ENCODE measurements at places on chromosomes 3 and 15.

DNA sequence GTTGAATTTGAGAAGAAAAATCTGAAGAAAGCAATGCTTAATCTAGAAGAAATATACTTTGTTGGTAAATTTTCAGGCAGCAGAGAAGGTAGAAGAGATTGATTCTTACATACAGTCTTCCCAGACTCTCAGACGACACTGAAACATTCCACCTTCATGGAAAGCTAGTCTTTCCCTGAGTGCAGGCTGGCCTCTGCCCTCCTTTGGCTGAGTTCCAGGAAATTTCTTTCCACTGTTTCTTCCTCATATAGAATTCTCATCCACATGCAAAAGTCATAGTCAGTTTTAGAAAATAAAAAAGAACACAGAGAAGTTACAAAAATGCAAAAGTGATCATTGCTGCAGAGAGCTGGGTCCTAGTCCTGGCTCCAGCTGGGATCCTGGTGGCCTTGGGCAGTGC is 142.5 kb upstream of the PRR23C start:
- DNase-seq: no peak

GRCh38 chr3:167773584-167773983 is 38.1 kb downstream of the SERPINI1 start:
- no peak for DNase-seq

- DNase-seq: no peak
Observed at GRCh38 chr15:99412626-99413025, 153.2 kb upstream of the MEF2A start.

- DNase-seq: no peak
Observed at GRCh38 chr15:71386448-71387236, 271.4 kb downstream of the THSD4 start.

- DNase-seq: no peak
Observed at GRCh38 chr3:103991461-103992115, 1375.1 kb upstream of the ALCAM start.

DNA sequence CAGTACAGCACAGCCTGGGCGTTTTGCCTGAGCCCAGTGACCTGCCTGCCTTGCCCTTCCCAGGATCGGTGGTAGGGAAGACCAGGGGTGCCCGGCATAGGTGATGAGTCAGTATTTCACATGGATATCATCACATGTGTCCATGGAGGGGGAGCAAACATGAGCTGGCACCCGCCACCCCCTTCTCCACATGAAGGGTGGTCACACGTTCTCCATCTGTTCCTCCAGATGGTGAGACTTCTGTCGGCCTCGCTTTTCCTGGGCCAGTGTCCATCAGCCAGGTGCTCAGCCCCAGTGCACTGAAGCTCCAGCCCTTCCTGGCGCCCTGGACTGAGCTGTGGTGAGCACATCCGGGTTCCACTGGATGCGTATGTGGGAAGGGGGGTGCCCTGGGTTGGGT is 208.4 kb downstream of the UBE3A start:
- DNase-seq: no peak

DNA sequence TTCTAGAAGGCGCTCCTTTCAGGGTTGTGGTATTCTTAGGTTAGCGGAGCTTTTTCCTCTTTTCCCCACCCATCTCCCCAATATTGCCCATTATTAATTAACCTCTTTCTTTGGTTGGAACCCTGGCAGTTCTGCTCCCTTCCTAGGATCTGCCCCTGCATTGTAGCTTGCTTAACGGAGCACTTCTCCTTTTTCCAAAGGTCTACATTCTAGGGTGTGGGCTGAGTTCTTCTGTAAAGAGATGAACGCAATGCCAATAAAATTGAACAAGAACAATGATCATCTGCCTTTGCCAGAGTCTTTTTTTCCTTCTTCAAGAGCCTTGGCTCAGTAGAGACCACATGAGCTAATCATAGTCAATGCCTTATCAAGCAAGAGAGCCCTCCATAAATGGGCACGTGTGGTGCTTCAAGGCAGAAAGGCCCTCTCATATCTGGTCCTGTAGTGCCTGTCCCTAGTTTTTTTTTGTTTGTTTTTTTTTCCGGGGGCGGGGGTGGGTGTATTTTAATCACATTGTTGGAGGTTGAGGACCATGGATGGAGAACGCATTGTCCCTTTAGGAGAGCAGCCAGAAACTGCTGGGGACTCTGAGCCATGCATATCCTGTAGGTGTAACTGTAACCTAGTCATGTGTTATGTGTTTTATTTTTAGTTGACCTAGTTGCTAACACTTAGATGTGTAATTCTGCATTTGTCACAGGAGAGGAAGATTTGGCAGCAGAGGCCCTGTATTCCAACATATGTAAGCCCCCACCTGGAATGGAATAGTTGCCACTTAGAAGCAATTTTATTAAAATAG is 64.7 kb upstream of the ACAD9 start:
- no peak for DNase-seq

- DNase-seq: no peak
Observed at GRCh38 chr3:107206945-107207344, 170.3 kb upstream of the CCDC54 start.

DNA sequence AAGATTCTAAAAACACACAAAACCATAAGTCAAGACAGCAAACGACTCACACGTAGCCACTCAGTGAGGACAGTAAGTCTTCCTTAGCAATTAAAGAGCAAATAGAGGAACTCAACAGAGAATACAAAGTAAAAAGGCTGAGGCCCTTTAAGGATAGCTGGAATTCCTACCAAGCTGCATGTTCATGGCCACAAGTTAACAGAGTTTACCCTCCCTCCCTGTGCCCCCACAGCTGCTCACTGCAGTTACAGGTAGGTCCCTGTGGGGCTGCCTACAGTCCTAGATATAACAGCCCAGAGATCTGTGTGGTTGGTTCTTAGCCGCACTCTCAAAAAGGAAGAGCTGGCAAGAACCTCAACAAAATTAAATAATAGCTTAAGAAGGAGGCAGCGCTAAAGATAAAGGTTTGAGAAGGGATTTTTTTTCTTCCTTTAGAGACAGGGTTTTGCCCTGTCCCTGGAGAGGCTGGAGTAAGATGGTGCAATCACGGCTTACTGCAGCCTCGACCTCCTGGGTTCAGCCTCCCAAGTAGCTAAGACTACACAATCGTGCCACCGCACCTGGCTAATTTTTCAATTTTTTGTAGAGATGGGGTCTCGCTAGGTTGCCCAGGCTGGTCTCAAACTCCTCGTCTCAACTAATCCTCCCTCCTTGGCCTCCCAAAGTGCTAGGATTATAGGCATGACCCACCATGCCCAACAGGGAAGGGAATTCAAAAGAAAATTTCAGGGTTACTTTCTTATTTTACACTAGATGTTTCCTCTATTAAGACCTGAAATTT is 19.3 kb downstream of the SFMBT1 start:
- DNase-seq: no peak

DNA sequence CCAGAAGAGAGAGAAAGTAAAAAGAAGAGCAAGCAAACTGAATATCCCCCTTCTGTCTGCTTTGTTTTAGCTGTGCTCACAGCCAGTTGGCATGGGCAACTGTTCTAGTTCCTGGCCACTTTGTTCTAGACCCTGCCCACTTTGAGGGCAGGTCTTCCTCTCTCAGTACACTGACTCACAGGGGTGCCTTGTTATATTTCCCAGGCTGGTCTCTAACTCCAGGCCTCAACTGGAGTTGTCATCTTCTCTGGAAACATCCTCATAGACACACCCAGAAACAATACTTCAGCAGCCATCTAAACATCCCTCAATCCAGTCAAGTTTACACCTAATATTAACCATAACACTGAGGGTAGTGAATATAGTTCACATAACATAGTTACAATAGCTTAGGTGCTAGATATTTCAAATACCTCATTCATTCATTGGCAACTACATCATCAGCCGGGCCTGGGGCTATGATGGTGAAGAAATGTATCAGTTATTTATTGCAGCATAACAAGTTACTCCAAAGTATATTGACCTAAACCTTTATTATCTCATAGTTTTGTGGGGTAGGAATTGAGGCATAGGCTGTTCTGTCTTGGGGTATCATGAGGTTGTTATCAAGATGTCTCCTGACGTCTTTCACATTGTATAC is 106.0 kb downstream of the UBE2E2 start:
- no peak for DNase-seq

DNA sequence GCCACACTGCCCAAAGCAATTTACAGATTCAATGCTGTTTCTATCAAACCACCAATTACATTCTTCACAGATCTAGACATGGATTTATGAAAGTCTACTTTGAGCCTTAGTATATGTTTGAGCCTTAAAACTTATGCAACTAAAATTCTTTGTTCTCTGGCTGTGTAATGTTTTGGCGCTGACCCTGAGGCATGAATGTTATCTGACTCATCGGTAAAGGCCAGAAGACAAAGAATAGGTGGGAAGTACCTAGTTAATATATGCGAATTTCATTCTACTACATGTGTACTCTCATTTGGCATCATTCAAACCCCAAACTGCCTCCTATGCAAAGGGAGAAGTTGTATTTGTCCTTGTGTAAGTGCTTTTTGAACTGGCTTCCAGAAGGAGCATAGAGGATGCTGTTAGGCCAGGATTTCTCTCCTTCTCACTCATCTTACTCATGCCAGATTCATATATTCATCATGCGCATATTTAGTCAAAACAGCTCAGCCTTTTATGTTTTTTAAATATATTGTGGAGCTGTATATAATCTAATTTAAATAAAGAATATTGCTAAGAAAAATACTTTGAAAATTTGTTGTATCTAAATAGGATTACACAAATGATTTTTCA is 204.2 kb downstream of the NFKBIZ start:
- no peak for DNase-seq

- DNase-seq: no peak
Observed at GRCh38 chr3:10194328-10195071, 29.8 kb downstream of the IRAK2 start.

DNA sequence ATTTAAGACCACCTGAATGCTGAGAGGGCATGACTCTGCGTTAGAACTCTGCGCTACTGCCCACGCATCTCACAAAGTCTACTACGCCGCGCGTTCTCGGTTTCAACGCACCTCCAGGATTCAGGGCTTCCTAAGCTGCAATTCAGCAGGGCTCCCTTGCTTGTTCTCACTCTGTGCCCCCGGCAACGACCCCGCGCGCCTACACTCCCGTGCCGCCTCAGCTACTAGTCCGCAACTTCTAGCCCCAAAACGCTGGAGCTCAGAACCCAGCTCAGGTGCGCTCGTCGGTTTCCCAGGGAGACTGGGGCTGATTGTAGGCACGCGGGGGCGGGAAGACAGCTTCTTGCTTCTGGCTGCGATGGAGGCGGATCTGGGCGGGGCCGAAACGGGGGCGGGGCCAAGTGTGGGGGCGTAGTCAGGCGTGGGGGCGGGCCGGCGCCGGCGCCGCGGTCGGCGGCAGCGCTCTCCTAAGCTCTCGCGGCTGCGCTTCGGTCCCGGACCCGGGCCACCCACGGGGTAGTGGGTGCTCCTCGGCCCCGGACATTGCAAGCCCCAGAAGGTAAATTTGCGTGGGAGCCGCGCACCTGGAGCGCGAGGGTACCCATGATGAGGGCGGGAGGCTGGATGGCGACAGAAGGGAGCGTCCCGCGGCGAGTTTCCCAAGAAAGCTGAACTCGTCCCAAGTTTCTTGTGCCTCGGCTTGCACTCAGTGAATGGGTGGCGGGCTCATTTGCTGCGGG is at the start of gene ARHGEF26:
ARHGEF26 (plus strand) TSS at position 430 of the 740 bp plus-strand sequence. CDS start 603 bp downstream, outside the sequence.
- peak; percentile 55 for DNase-seq

- no peak for DNase-seq
Observed at GRCh38 chr3:120481081-120481480, 30.3 kb upstream of the FSTL1 start.

GRCh38 chr3:197249542-197249941 is 48.9 kb downstream of the DLG1 start:
- DNase-seq: no peak

DNA sequence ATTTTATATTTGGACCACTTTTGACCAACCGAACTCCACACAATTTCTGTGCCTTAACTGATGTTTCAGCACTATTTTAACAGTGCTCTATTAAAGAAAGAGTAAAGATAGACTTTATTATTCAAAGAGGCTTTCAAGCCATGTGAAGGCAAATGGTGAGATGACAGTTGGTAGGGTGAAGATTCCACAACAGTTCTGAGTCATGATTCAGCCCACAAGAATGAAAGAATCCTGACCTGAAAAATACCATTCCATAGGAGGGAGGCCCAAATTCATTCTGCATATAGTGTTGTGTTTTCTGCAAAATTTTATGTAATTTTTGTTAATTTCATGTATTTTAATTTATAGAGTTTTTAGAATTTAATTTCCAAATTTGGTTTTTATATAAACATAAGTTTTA is 135.6 kb upstream of the STAC start:
- no peak for DNase-seq

GRCh38 chr3:169750665-169751064 is 14.2 kb downstream of the TERC start:
- DNase-seq: no peak

GRCh38 chr3:100766069-100766468 is 56.8 kb downstream of the TFG start:
- DNase-seq: no peak

GRCh38 chr3:127674101-127674721 is 1.5 kb downstream of the ABTB1 start:
- no peak for DNase-seq

DNA sequence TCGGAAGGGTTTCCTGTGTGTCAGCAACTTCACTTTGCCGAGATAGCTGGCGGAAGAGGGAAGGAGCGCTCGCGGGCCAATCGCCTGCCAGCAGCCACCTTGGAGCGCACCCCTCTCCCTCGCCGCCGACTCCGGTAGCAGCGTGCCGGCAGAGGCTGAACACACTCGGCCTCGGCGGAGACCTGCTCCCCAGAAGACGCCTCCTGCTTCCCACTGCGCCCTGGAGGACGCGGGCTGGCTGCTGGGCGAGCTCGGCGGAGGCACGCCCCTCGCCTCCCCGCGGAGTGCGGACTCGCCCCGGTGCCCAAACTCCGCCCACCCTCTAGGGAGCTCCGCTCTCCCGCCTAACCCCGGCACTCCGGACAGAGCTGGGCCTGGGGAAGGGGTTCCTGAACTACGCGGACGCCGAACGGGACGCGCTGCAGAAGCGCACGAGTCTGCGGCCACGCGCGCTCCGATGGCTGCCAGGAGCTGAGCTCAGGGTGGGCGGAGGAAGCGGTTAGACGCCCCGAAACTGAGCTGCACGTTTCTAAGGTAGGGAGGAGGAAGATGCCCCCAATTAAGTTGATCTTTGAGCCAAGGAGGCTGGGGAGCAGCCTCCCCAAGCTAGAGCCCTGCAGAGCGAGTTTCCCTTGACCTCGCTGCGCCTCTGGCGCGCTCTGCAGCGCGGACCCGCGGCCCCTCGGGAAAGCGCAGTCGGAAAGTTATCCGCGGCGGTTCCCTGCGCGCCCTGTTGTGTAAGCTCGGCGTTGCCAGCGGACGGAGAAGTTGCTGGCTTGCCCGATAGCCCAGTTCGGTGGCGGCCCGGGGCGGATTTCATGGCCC is at the start of gene P2RY1:
P2RY1 (plus strand) TSS at position 356 of the 825 bp plus-strand sequence. CDS start 652 bp downstream, outside the sequence.
- peak; percentile 36 for DNase-seq

GRCh38 chr15:38864827-38865581 is 300.4 kb upstream of the RASGRP1 start:
- DNase-seq: no peak

- no peak for DNase-seq
Observed at GRCh38 chr3:108067768-108068167, 23.1 kb downstream of the CD47 start.

DNA sequence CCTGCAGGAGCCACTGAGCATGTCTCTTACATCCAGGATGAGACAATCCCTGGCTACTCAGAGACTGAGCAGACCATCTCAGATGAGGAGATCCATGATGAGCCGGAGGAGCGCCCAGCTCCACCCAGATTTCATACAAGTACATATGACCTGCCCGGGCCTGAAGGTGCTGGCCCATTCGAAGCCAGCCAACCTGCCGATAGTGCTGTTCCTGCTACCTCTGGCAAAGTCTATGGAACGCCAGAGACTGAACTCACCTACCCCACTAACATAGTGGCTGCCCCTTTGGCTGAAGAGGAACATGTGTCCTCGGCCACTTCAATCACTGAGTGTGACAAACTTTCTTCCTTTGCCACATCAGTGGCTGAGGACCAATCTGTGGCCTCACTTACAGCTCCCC is 6.2 kb downstream of the MAP1A start:
- no peak for DNase-seq

- no peak for DNase-seq
Observed at GRCh38 chr3:193774272-193774915, 181.4 kb downstream of the OPA1 start.

Measured in stimulated activated CD8-positive, alpha-beta memory T cell treated with anti-CD3 and anti-CD28 coated beads, Interleukin-2, amount 100 ng/mL, for 48 hours (primary cell).